ENCODE measurements at places on chromosomes 4 and X. TPM values are rescaled to one million over a fixed set of nuclear protein-coding genes. Genes with fewer than 3 reads are reported as not detected.

- no peak overlapping the region for H3K27ac ChIP-seq
- H3K4me1 ChIP-seq = no peaks in the 10 kb centered on the region
- H3K4me3 ChIP-seq = no peak overlapping the region
- H3K27me3 ChIP-seq = no peaks in the 10 kb centered on the region
Measured at GRCh38 chrX:4091046-4091760, 377.8 kb upstream of the PRKX start.

DNA sequence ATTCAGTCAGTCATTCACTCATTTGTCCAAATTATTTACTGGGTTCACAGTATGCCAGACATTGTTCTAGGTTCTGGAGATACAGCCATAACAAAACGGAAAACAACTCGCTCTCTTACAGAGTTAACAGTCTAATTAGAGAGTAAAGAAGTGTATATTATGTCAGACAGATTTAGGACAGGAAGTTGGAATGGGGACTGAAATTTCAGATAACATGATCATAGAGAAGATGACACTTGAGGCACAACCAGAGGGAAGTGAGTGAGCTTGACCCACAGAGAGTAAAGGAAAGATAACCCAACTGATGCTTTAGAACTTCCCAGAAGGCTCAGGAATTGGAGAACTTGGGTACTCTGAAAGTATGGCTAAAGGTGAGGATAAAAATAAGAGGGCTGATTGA lies 139.4 kb downstream of the ZAR1 start:
- H3K27me3 ChIP-seq = no peaks in the 10 kb centered on the region
- H3K4me1 ChIP-seq = no peaks in the 10 kb centered on the region
- DNase-seq = no peak
- no peaks in the 10 kb centered on the region for H3K36me3 ChIP-seq
- H3K4me3 ChIP-seq = no peak overlapping the region
- H3K27ac ChIP-seq = no peak overlapping the region

The GRIA3 gene
- 0.68 TPM for total RNA-seq

The RHOH gene
- total RNA-seq = 0.49 TPM

GRCh38 chr4:140095694-140096482 lies 58.1 kb downstream of the MAML3 start:
- peak; percentile 68 for DNase-seq
- peak overlapping the region; percentile 47 for H3K27ac ChIP-seq
- H3K36me3 ChIP-seq = no peaks in the 10 kb centered on the region
- H3K27me3 ChIP-seq = no peaks in the 10 kb centered on the region
- no peak overlapping the region for H3K4me3 ChIP-seq
- H3K4me1 ChIP-seq = peaks cover 29% of the 10 kb centered on the region

DNA sequence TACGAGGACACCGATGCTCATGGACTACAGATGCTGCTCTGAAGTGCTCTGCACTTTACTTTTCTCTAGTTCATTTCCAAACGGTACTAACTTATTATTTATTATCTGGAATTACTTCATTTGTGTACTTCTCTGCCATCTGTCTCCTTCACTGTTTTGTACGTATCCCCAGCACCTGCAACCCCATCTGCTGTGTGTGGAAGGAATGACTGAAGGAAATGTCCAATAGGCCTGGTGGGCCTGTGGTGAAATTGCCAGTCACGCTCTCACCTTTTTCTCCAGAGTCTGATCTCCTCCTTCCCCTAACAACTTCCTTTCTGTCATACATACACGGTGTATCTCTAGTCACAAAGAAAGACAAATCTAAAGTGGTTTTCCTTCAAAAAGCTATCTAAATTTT lies 12.9 kb downstream of the TMEM154 start:
- H3K27me3 ChIP-seq = no peaks in the 10 kb centered on the region
- H3K27ac ChIP-seq = no peak overlapping the region
- H3K4me1 ChIP-seq = no peaks in the 10 kb centered on the region
- H3K4me3 ChIP-seq = no peak overlapping the region
- DNase-seq = no peak

The ACSL1 gene
- total RNA-seq = 104 TPM

DNA sequence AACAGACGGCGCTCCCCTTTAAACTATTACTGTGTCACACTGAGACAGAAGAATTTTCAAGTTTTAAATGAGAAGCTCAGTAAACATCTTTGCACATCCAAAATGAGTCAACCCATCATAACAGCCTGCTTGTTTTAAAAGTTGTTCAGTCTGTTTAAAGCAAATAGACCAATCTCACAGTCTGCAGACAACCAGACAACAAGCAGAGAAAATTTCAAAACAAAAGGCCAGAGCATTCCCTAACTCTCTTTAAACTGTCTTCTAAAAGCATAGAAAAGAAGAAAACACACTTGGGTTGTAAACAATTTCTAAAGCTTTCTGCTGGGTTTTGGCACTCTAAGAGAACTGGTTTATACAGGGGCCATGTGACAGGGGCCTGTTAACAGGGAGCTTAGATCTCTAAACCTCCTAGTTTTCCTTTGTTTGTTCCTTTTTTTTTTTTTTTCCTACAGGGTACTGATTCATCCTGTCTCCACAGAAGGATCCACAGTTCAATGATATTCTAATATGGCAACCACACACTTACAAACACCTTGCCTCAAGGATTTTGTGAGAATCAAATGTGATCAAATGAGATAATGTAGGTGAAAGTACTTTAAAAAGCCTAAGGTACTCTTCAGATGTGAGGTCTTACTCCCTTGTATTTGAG lies 100.8 kb upstream of the MAML3 start:
- H3K27ac ChIP-seq = peak overlapping the region; percentile 91
- no peak for DNase-seq
- no peaks in the 10 kb centered on the region for H3K27me3 ChIP-seq
- H3K36me3 ChIP-seq = no peaks in the 10 kb centered on the region
- H3K4me3 ChIP-seq = no peak overlapping the region

The HSFX2 gene
- not detected for total RNA-seq

The HS6ST2 gene
- total RNA-seq = 0.82 TPM
